Suppressor macrophage treated with lipopolysaccharide for 1 hour (primary cell): ENCODE measurements at places on chromosomes 11 and 22.

DNA sequence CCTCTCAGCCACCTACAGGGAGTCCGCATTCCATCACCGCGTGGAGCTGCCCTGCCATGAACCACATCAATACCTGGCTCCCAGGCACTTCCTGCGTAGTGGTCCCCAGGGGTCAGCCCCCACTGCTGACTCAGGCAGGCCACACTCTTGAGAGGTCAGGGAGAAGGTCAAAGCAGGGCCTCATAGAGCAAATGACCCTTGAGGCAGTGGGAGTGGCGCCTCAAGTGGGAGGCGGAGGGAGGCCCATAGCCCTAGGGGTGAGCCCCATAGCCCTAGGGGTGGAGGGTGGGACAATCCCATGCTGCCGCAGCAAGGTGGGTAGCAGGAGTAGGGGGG lies 5.0 kb downstream of the PRDX5 start:
- no peak for DNase-seq

DNA sequence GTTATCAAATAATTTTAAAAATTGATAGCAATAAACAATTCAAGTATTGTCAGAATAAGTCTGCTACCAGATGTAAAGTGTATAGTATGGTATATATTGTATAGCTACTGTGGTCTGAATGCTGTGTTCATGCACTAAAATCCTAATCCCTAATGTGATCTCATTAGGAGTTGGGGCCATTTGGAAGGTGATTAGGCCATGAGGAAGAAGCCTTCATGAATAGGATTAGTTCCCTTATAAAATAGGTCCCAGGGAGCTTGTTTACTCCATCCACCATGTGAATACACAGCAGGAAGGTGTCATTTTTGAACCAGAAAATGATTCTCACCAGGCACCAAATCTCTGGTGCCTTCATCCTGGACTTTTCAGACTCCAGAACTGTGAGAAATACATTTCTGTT lies 363.0 kb upstream of the CNTN5 start:
- DNase-seq = no peak

- DNase-seq = peak; percentile 51
Observed at GRCh38 chr11:34339149-34340064, 18.4 kb downstream of the ABTB2 start.

DNA sequence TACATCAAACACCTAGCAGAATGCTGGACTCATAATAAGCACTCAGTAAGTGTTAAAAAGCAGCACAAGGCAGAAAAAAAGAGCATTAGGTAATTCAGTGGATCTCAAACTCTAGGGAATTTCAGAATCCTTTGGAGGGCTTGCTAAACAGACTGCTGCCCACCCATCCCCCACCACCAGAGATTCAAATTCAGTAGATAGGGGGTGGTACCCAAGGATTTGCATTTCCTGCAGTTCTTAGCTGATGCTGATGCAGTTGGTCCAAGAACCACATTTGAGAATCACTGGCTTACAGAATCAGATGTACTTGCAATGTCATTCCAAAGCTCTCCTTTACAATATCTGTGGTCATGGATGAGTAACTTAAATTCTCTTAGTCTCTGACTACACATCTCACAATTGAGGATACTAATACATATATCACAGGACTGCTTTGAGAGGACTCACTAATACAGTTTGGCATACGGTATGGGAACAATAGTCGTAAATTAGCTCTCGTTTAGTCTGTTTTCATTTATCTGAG lies 664.5 kb downstream of the KCNA4 start:
- no peak for DNase-seq

DNA sequence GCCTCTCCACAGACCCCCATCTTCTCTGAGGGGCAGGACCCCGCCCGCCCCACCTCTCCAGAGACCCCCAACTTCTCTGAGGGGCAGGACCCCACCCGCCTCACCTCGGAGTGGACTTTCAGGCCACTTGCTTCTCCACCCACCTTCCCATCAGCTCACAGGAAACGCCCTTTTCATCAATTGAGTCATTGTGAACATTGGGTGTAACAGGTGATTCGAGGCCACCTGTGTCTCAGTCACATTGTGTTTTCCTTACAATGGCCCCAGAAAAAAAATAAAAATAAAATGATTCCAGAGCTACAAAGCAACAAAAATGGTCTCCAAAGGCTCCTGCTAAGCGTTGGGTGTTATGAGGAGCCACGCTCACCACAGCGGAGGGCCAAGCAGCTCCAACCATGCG lies 36.0 kb downstream of the BRD1 start:
- no peak for DNase-seq

DNA sequence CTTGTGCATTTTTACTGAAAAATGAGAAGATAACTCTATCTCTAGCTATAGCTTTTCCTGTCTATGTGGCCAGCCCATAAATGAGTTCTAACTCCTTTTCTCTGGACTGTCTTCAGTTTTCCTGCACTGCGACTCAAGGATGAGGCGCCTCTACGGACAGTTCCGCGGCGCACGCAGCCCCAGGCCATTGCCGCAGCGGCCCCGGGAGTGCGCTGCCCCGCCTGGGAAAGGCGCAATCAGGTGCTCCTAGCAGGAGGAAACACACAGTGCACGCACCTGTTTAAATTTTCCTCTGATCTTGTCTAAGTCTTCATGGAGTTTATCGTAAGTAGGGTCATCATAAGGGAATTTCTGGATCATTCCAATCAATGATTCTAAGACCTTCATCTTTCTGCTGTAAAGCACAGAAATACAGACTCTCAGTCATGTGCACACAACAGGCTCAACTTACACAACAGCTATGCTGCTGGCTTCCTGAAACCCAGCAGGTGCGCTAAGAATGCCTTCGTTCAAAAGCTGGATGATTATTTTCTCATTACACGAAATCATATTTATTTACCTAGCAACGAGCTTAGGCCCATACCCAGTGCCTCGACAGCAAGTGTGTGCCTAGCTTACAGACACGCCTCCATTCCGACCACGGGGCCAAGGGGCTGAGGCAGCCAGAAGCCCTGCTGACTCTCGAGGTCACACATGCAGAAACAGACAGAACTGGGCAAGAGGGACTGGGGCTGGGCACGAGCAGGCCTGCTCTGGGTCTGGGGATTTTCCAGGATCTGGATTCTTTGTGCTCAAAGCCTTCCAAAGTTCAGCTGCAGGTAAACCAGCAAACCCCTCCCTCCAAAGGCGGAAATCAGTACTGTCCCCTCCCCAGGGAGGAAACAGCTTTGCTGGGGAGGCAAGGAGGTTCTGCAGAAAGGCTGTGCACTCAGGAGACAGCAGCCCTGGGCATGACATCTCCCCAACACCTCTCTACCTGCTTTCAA lies 7.2 kb downstream of the LTO1 start:
- DNase-seq = no peak

- no peak for DNase-seq
Observed at GRCh38 chr11:119816660-119817059, 87.7 kb upstream of the NECTIN1 start.

- peak; percentile 34 for DNase-seq
Observed at GRCh38 chr22:36977401-36977861, 41.8 kb downstream of the TST start.

GRCh38 chr11:125887373-125888324 lies at the start of gene HYLS1:
HYLS1 (plus strand) TSS chr11:125887668; CDS start chr11:125899369, 11,701 bp downstream.
- DNase-seq = peak; percentile 98

GRCh38 chr22:48204296-48204695 lies 1441.8 kb downstream of the TBC1D22A start:
- no peak for DNase-seq

DNA sequence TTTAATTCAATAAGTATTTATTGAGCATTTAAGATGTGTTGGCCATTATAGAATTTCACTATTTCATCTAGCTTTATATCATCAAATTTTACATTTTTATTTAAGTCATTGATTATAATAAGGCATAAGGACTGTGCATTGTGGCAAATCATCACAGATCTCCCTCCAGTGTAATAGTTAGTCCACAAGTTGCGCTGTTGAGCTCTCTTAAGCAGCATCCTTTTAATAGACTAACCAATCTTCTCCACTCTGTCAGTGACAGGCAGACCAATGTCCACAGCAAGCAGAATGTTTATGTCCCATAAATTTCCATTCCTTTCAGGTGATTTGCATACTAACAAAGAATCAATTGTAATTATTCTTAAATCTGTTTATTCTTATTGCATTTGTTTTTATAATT lies 595.3 kb upstream of the CCDC90B start:
- DNase-seq = no peak

GRCh38 chr11:130624971-130625544 lies 176.6 kb downstream of the ADAMTS15 start:
- DNase-seq = no peak

DNA sequence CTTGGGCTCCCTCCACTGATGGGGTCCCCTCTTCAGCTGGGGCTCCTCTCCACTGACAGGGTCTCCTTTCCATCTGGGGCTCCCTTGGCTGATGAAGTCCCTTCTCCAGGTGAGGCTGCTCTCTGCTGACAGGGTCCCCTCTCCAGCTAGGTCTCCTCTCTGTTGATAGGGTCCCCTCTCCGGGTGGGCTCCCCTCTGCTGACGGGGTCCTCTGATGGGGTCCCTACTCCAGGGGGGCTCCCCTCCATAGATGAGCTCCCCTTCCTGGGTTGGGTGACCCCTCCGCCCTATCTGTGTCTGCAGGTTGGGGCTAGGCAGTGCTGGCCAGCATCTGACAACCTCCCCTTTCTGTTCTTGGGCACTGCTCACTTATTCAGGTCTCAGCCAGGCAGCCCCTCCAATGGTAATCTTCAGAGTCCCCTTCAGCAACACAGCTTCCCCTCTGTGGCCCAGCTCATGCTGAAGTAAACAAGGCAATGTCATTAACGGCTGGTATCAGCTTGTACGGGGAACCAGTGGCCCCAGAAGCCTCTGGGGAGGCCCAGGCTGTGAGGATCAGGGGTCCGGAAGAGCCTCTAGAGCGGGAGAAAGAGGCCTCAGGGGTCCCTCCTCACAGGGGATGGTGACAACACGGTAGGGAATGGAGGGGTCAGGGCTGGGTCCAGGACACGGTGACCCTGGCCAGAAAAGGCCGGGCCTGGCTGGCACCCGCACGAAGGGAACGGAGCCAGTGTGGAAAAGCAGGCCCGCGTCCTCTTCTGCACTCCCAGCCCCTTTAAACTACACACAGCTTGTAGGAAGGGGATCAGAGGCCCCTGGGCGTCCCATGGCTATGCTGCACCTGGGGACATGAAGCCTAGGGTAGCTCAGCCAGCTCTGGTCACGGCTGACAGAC lies 9.6 kb upstream of the CD81 start:
- DNase-seq = no peak
